ENCODE measurements at places on chromosomes 4 and X. TPM values are rescaled to one million over a fixed set of nuclear protein-coding genes. Genes with fewer than 3 reads are reported as not detected.

PPEF1 gene
- total RNA-seq = not detected

SPOCK3 gene
- total RNA-seq = not detected

CHIC1 gene
- 7.8 TPM for total RNA-seq

CTSO gene
- total RNA-seq = 3.7 TPM

MAGEA4 gene
- total RNA-seq = not detected

GATA1 gene
- total RNA-seq = not detected

NSG1 gene
- total RNA-seq = not detected
